ENCODE measurements at places on chromosomes 6 and 20.

- H3K4me3 ChIP-seq = no peak overlapping the region
- no peaks in the 10 kb centered on the region for H3K4me1 ChIP-seq
- H3K27me3 ChIP-seq = no peaks in the 10 kb centered on the region
- H3K36me3 ChIP-seq = no peaks in the 10 kb centered on the region
- DNase-seq = no peak
Measured at GRCh38 chr6:48765352-48765961, 654.5 kb upstream of the PTCHD4 start.

DNA sequence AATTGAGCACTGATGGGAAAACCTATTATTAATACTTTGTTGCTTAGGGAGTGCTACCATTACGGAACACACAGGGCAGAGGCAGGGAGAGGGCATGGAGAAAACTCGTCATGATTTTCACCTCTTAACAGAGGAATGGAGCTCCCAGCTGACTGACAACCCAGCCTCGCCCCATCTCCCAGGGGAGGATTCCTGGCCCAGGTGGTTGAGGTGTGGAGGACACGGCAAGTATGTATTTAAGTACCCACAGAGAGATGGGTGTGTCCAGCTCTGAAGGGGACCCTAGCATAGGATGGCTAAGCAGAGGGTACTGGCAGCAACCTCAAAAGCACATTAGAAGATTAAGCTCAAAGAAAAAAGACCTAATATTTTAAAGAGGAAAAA is 261.9 kb upstream of the MOCS1 start:
- no peak for DNase-seq
- H3K36me3 ChIP-seq = no peaks in the 10 kb centered on the region
- H3K4me1 ChIP-seq = peaks cover 6% of the 10 kb centered on the region
- peaks cover 5% of the 10 kb centered on the region for H3K27me3 ChIP-seq
- no peak overlapping the region for H3K4me3 ChIP-seq

DNA sequence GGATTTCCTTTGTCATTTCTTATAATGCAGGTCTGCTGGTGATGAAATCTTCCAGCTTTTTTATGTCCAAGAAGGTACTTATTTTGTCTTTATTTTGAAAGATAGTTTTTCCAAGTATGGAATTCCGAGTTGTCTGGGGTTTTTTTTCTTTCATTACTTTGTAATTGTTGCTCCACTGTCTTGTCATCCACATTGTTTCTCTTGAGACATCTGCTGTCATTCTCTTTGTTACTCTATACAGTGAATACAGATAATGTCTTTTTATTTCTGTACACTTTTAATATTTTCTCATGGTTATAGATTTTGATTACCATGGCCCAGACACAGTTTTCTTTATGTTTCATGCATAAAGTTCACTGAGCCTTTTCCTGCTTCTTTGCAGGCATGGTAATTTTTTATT is 133.1 kb downstream of the SYCP2 start:
- no peaks in the 10 kb centered on the region for H3K36me3 ChIP-seq
- no peaks in the 10 kb centered on the region for H3K4me1 ChIP-seq
- H3K27me3 ChIP-seq = peaks cover 9% of the 10 kb centered on the region
- no peak for DNase-seq
- no peak overlapping the region for H3K4me3 ChIP-seq

GRCh38 chr20:40688129-40689099 is 622 bp downstream of the MAFB start:
- no peaks in the 10 kb centered on the region for H3K36me3 ChIP-seq
- no peak for DNase-seq
- H3K4me1 ChIP-seq = peaks cover 33% of the 10 kb centered on the region
- H3K4me3 ChIP-seq = peak overlapping the region; percentile 50
- H3K27me3 ChIP-seq = peaks cover 81% of the 10 kb centered on the region

DNA sequence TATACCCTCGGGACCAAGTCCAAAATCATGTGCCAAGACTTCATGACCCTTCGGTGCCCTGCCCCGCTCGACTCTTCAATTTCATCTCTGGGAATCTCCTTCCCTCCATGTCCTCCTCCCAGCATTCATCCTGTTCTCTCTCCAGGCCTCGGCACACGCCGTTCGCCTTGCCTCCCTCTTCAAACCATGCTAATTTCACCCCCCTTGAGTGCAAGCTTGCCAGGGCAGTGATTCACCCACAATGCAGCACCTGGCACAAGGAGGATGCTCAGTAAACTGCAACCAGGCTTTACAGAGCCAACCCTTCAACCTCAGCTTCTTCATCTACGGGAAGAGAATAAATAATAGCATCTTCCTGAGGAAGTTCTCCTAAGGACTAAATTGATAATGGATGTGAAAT is 4.1 kb downstream of the KCNS1 start:
- peaks cover 31% of the 10 kb centered on the region for H3K4me1 ChIP-seq
- H3K27ac ChIP-seq = no peak overlapping the region
- no peak for DNase-seq

- no peaks in the 10 kb centered on the region for H3K27me3 ChIP-seq
- H3K4me3 ChIP-seq = no peak overlapping the region
- H3K27ac ChIP-seq = no peak overlapping the region
- peaks cover 5% of the 10 kb centered on the region for H3K4me1 ChIP-seq
- H3K36me3 ChIP-seq = peaks cover 11% of the 10 kb centered on the region
Measured at GRCh38 chr20:10481676-10482075, 46.6 kb downstream of the SLX4IP start.

DNA sequence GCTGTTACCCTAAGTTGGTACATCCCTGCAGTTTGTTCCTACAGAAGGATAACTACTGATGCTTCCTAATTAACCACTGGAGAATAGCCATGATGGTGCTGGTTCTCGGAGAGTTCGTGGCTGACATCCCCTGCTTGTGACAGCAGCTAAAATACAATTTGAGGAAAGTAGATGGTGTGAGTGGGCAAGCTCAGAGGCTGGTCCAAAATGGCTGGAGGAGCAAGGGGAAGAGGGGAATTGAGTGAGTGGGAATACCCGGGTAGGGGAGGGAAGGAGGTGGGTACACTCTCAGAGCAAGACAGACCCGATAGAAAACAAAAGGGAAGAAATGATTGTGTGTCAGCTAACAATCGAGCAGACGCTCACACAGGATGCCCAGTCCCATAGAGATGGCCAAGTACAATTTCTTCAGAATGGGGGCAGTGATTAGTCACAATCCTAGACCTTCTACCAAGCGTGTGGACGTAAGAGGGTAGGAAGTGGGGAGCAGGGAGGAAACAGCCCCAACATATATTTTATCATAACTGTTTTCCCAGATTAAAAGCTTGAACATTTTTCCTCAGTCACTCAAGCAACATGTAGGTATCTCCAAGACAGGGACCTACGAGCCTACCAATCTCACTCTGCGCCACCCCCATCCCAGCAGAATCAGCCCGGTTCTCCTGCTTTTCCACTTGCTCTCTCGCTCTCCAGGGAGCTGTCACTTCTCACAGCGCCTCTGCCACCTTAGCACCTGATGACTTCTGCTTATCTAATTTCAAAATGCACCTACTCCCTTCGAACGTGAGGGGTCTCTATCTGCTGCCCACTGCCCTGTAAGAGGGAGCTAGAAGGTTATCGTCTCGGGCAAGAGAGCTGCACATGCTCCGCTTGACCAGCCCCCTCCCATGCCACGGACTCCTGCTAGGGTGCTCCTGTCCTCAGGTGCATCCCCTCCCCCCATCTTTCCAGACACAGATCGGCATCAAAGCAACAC is 26.2 kb downstream of the RIPOR2 start:
- H3K4me3 ChIP-seq = peak overlapping the region; percentile 93
- peaks cover 96% of the 10 kb centered on the region for H3K4me1 ChIP-seq
- DNase-seq = no peak
- peak overlapping the region; percentile 98 for H3K27ac ChIP-seq

DNA sequence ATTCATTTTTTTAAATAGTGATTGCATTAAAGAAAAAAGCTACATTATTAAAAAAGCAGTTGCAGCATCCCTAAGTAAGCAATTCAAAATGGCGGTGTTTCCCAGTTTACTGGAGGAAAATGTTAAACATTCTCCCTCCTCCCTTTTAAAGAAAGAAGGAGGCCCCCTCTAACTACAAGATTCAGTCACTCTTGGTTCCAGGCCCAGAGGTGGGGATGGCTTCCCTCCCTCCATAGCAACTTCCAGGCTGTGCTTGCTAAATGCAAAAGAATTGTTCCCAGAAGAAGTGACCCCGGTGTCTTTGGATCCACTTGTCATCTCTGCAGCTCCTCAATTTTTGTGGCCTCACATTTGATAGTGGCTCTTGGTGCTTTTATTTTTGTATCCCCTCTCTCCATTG is 165.9 kb downstream of the SOBP start:
- no peak for DNase-seq
- peak overlapping the region; percentile 53 for H3K27ac ChIP-seq
- no peaks in the 10 kb centered on the region for H3K27me3 ChIP-seq
- H3K4me3 ChIP-seq = no peak overlapping the region
- peaks cover 3% of the 10 kb centered on the region for H3K36me3 ChIP-seq

DNA sequence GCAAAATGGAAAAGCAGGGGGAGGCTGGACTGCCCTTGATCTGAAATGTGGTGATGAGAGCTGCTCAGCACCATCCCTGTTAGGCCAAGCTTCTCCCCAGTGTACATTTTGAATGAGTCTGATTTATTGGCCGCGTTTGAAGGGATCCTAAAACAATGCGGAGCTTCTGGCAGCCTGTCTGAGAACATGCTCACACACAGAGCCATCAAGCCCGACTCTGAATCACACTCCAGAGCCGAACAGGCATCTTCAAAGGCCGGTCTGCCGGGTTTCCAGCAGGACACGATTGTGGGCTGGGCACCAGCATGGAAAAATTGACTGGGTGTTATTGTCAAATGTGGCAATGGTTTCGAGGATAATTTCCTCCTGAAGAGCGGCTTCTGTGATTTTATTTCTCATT is 235.9 kb downstream of the TFAP2C start:
- no peaks in the 10 kb centered on the region for H3K36me3 ChIP-seq
- H3K27me3 ChIP-seq = peaks cover 24% of the 10 kb centered on the region
- H3K4me1 ChIP-seq = no peaks in the 10 kb centered on the region
- H3K4me3 ChIP-seq = no peak overlapping the region

DNA sequence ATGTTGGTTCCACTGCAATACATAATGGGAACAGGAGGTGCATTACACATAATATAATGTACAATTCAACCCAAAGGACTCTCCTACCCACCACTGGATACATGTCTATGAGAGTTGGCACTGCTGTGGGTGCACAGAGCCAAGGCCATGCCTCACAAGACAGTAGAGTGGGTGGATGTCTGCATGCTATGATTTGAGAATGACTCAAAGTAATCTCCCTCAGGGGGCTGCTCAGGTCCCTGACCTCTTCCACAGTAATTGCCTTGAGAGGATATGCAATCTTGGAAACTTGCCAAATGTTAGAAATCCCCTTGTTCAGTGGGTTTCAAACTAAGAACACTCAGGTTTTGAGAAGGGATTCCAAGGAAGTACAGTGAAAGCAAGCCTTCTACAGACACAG is 79.0 kb downstream of the ANKEF1 start:
- no peak for DNase-seq
- H3K4me3 ChIP-seq = no peak overlapping the region
- no peak overlapping the region for H3K27ac ChIP-seq
- peaks cover 7% of the 10 kb centered on the region for H3K27me3 ChIP-seq

DNA sequence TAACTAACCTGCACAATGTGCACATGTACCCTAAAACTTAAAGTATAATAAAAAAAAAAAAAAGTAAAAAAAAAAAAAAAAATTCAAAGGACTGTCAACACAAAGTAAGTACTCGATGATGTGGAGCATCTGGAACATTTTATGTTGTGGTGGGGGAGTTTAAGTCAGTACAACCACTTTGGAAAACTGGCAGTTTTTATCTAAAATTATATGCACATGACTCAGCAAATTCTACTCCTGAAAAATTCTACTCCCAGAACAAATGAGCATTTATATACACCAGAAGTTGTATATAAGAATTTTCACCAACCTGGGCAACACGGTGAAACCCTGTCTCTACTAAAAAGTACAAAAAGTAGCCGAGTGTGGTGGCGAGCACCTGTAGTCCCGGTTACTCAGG is 36.9 kb upstream of the CCDC28A start:
- peaks cover 5% of the 10 kb centered on the region for H3K36me3 ChIP-seq
- no peak overlapping the region for H3K4me3 ChIP-seq
- no peaks in the 10 kb centered on the region for H3K27me3 ChIP-seq
- H3K4me1 ChIP-seq = no peaks in the 10 kb centered on the region

- H3K4me3 ChIP-seq = no peak overlapping the region
- no peaks in the 10 kb centered on the region for H3K4me1 ChIP-seq
- no peak for DNase-seq
- H3K36me3 ChIP-seq = peaks cover 17% of the 10 kb centered on the region
- no peak overlapping the region for H3K27ac ChIP-seq
Measured at GRCh38 chr6:144844596-144844995, 559.5 kb downstream of the UTRN start.

DNA sequence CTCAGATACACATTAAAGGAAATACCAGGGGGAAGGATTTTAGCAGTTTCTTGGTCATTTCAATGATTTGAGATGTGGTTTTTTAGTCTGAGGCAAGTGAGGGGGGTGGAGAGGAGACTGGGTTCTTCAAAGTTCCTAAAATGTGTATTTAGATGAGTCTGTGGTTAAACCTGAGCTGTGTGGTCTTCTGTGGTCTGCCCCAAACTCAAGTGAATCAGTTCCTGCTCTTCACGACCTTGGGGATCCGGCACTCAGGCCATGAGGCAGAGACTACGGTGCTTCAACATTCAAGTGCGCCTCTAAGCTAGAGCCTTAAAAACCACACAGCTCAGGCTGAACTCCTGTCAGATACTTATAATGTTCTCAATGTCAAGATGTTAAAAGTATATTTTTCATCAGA is 406.7 kb downstream of the LMBRD1 start:
- no peaks in the 10 kb centered on the region for H3K27me3 ChIP-seq
- H3K4me1 ChIP-seq = no peaks in the 10 kb centered on the region
- no peak for DNase-seq

GRCh38 chr6:21469213-21469612 is 124.3 kb upstream of the SOX4 start:
- no peak for DNase-seq
- no peak overlapping the region for H3K4me3 ChIP-seq
- H3K4me1 ChIP-seq = no peaks in the 10 kb centered on the region
- no peaks in the 10 kb centered on the region for H3K36me3 ChIP-seq
- H3K27me3 ChIP-seq = no peaks in the 10 kb centered on the region
- no peak overlapping the region for H3K27ac ChIP-seq

DNA sequence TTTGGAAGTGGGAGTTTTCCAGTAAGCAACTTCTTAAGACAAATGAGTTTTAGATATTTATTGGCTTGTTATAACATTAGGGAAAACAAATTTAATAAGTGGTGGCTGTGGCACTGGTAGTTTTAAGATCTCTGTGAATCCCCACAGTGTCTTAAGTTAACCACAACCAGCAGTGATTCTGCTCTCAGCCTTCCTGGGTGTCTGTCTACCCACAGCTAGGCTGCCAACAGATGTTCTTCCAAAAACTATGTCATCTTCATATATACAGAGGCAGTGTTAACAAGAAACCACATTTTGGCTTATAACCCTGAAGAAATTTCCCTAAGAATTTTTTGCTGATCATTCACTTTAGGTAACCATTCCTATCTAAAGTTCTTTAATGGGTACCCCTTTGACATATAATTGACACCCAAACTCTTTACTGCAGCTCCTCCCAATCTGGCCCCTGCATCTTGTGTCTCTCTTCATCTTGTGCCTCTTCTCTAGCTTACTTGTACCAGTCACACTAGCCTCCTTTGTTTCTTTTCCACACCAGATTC is 52.7 kb downstream of the TOP1 start:
- H3K27ac ChIP-seq = no peak overlapping the region
- H3K27me3 ChIP-seq = no peaks in the 10 kb centered on the region
- H3K4me1 ChIP-seq = peaks cover 24% of the 10 kb centered on the region
- no peak overlapping the region for H3K4me3 ChIP-seq
- DNase-seq = no peak
- H3K36me3 ChIP-seq = peaks cover 28% of the 10 kb centered on the region
